ENCODE measurements at places on chromosomes 16 and 17.

DNA sequence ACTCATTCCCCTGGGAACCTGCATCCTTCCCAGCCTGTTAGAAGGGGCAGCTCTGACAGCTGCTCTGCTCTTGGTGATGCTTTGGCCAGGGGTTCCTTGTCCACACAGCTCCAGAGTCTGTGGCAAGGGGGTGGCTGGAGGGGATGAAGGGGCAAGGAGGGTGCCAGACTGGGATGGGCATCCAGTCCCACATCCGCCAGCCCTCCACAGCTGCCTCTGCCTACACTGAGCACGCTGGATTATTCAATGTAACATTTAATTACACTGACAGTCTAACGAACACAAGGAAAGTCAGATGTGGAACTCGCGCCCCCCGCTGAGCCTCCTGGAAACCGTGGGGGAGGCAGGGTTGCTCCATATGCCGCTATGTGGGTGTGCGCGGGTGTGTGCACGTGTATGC lies 101.1 kb downstream of the C16orf78 start:
- DNase-seq, result peak; percentile 18

DNA sequence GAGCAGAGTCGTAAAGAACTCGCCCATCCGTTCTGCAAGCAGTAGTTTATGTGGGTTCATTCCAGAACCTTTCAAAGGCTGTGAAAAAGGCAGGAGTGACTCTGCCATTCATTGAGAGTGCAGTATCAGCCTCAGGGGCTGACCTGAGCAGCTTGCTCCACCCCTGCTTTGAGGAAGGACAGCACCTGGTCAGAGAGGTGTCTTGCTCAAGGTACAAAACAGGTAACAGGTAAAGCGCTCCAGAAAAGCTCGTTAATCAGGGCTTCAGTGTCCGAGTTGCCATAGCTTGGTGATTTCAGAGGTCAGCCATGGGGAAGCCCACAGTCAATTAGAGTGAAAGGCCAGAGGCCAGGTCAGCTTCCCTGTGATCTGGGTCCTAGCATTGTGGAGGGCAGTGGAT lies 251.1 kb downstream of the ABCC12 start:
- no peak for DNase-seq

DNA sequence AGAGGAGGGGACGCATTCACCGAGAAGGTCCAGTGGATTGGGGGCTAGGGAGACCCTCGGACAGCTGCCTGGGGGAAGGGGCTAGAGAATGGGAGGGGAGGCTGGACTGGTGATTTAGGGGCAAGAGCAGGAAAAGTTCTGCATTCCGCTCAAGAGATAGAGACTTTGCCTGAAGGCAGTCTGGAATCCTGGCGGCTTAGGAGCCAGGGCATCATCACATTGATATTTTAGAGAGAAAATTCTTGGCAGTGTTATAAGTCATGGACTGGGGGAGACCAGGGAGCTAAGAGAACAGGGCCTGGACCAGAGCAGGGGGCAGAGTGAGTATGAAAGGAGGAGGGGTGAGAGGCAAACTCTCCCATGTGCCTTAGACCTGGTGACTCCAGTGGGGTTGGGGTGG lies 35.8 kb downstream of the MSI2 start:
- no peak for DNase-seq

DNA sequence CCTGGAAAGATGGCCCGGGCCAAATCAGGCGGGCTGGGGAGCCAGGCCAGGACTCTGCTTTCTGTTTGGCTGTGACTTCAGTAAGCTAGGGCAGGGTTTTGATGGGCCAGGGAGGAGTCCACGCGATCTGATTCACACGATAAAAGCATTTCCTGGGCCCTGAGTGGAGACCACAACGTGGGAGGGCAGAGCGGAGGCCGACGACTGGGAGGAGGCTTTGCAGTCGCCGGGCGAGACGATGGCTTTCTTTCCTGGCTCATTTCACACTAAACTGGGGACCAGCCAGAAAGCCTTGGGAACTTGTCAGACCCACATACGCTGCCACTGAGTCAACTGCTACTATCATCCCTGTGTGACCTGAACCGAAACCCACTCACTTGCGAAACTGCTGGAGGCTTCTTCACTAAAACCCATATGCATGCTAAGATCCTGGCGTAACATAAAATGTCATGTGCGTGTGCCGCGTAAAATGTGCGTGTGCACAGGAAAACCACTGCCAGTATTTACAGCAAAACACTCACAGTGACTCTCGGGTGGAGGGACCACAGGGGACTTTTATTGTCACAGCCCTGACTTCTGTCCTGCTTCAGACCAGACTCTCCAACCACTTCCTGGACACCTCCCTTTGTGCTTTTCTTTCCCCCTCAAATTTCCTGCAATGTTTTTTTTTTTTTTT lies 14.2 kb upstream of the RHBDF2 start:
- peak; percentile 79 for DNase-seq

- DNase-seq, result no peak
These were observed 48.8 kb upstream of the CLEC19A start for GRCh38 chr16:19236561-19237209.

GRCh38 chr17:15361592-15361991 lies 20.2 kb upstream of the TEKT3 start:
- DNase-seq, result no peak

DNA sequence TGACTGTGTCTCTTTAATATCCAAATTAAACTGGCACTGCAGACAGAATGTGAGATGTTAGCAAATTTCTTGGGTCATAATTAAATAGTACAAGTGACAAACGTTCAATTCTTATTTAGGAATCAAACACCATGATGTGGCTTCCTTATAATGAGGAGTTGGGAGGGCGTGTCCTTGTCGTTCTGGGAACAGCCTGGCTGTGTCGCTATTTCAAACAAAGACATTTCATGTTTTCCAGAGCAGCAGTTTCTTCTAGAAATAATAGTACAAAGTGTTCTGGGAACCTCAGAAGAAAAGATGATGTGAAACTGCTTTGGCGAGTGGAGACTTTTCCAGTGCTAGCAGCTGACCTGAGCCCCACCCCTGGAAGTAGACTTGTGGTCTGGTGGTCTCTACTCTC lies 301.7 kb upstream of the N4BP1 start:
- no peak for DNase-seq

- no peak for DNase-seq
These were observed 136.4 kb downstream of the NPIPB5 start for GRCh38 chr16:22646948-22647556.

DNA sequence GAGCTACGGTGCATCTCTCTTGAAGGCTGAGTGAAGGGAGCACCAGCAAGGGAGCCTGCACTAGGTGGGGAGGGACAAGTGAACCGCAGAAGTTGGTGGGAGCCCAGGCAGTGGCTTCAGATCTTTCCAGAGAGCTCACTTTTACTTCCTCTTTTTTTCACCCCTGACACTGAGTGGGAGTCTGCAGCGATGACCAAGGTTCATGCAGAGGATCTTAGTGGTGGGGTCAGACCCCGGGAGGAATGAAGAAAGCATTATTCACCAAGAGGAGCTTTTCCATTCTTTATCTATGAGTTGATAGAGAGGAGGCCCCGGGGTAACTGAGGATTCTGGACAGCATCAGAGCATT lies 3.0 kb upstream of the CCL2 start:
- DNase-seq, result no peak

DNA sequence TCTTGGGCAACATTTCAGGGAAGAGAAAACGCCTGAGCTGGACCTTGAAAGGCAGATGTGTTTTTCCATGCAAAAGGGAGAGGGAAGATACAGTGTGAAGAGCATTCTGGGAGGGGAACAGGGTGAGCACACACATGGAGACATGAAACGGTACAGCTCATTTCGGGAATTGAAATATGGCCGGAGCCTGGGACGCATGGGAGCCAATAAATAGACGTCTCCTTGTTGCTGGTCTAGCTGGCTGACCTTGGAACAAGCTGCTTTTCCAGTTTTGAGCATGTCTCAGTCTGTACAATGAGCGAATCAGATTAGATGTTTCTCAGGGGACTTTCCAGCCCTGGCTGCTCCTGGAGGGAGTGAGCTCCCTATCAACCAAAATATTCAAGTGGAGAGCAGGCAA lies 63.6 kb downstream of the ASIC2 start:
- no peak for DNase-seq

GRCh38 chr17:65956814-65957213 lies 235.1 kb downstream of the CEP112 start:
- DNase-seq, result no peak

GRCh38 chr16:10642964-10643363 lies 51.8 kb downstream of the TEKT5 start:
- DNase-seq, result no peak

DNA sequence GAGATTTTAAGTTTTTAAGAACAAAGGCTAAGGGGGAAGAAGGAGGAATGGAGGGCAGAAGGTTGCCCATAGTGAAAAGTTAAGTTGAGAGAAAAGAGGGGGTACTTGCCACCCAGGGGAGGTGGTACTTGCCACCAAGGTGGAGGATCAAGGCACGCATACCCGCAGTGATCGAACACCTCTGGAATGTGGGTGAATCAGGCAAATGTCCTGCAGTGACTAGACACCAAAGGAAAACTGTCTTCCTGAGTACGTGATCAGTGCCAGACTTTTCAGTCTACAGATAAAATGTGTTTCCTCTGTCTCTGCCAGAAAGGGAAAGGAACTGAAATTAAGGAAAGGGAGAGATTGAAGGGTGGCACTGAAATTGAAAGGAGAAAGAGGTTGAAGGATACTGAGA lies 2285.3 kb downstream of the TP53TG3F start:
- DNase-seq, result no peak

Data from sciatic nerve (tissue), 2 donors.